ENCODE measurements at places on chromosomes 7 and 10. TPM values are rescaled to one million over a fixed set of nuclear protein-coding genes. Genes with fewer than 3 reads are reported as not detected.

The PRSS37 gene
- not detected for polyA plus RNA-seq

The PITX3 gene
- not detected for polyA plus RNA-seq

The SEPHS1 gene
- 79.8 TPM for polyA plus RNA-seq

The FZD1 gene
- polyA plus RNA-seq, result 3.3 TPM

The SHOC2 gene
- 6.9 TPM for polyA plus RNA-seq

The TMEM196 gene
- polyA plus RNA-seq, result not detected

The EPO gene
- not detected for polyA plus RNA-seq
